ENCODE measurements at places on chromosomes 1 and 21. TPM values are rescaled to one million over a fixed set of nuclear protein-coding genes. Genes with fewer than 3 reads are reported as not detected.

GRCh38 chr1:204859861-204860267 lies 10.8 kb upstream of the NFASC start:
- DNase-seq, result no peak

- peak; percentile 46 for DNase-seq
Observed at GRCh38 chr1:3564921-3565831, 46.1 kb downstream of the MEGF6 start.

- peak; percentile 21 for DNase-seq
Observed at GRCh38 chr1:165633614-165634013, 2.6 kb downstream of the MGST3 start.

GRCh38 chr1:9825093-9826074 lies 1.6 kb upstream of the CLSTN1 start:
- DNase-seq, result peak; percentile 94

- no peak for DNase-seq
Observed at GRCh38 chr1:80666073-80666472, 1134.7 kb upstream of the ADGRL2 start.

- DNase-seq, result peak; percentile 65
Observed at GRCh38 chr1:200351826-200352549, 57.8 kb downstream of the ZNF281 start.

DNA sequence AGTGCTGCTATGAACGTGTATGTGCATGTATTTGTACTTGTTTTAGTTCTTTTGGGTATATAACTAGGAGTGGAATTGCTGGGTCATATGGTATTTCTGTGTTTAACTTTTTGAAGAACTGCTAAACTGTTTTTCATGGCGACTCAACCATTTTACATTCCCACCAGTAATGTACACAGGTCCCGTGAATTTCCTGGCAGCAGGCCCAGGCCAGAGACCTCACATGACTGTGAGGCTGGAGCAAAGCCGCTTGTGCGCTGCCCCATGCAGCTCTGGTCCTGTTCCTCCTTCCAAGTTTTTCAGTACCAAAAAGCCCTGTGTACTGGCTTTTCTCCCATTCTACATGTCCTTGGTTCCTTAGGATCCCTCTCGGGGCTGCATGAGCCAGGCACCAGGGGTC lies 29.6 kb downstream of the ACOT11 start:
- DNase-seq, result peak; percentile 23

DNA sequence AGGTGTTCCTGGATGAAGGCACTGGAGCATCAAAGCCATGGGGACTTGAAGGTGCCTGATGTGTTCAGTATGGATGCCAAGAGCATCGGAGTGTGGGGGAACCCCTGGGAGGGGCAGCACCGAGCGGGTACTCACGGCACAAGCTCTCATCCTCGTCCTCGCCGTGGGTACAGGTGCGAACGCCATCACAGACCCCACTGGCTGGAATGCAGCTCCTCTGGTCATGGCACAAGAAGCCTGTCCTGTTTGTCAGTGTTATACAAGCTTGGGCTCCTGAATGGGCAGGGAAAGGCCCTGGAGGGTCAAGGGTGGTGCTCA lies 6.0 kb downstream of the LDLRAD1 start:
- DNase-seq, result no peak

GRCh38 chr1:55441489-55441888 lies 226.3 kb upstream of the USP24 start:
- no peak for DNase-seq

DNA sequence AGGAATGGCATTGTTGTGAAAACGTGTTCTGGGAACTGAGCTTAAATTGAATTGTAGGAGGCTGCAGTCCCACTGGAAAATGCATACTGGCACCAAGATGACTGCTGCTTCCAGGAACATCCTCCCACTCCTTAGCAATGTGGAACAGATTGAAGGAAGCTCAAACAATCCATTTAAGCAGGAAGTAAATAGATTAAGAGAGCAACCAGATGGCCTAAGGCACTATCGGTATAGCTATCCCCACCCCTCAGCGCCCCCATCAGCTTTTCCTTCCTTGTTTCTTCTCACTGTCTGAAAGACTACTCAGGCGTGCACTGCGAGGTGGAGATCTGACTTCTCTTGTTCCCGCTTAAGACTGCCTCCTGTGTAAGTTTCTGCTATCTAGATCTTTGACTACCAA lies 4.0 kb upstream of the IFI16 start:
- no peak for DNase-seq

- DNase-seq, result no peak
Observed at GRCh38 chr1:232249339-232249738, 380.6 kb downstream of the SIPA1L2 start.

DNA sequence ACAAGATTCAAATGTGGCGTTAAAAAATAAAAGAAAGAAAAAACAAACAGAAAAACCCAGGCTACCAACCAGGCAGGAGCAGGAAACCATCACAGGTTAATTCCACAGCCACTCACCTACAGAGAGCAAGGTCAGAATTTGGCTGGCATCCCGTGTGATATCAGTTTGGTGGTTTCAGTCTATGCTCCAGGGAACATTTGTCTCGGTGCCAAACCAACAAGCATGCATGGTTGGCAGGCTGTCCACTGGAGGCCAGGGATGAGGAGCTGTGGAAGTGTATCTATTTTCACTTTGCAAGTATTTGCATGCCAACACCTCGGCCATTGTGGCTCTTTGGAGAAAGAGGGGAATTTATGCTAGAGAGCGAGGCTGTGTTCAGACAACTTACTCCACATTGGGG lies 53.1 kb upstream of the PROX1 start:
- peak; percentile 94 for DNase-seq

DNA sequence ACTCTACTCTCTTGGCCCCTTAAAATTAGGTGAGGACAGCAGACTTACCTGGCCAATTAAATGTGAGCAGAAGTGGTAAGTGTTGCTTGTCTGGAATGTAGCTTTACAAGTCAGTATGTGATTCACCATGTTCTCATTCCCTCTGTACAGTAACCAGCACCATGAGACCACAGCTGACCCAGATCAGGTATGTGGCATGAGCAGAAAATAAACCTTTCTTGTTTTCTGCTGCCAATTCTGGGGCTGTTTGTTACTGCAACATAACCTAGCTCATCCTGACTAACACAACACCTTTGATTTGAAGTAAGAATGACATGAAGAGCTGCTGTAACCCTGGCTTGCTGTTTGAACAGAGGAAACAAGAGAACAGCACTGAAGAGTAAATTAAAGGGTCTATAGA lies 24.9 kb downstream of the ITPKB start:
- no peak for DNase-seq

DNA sequence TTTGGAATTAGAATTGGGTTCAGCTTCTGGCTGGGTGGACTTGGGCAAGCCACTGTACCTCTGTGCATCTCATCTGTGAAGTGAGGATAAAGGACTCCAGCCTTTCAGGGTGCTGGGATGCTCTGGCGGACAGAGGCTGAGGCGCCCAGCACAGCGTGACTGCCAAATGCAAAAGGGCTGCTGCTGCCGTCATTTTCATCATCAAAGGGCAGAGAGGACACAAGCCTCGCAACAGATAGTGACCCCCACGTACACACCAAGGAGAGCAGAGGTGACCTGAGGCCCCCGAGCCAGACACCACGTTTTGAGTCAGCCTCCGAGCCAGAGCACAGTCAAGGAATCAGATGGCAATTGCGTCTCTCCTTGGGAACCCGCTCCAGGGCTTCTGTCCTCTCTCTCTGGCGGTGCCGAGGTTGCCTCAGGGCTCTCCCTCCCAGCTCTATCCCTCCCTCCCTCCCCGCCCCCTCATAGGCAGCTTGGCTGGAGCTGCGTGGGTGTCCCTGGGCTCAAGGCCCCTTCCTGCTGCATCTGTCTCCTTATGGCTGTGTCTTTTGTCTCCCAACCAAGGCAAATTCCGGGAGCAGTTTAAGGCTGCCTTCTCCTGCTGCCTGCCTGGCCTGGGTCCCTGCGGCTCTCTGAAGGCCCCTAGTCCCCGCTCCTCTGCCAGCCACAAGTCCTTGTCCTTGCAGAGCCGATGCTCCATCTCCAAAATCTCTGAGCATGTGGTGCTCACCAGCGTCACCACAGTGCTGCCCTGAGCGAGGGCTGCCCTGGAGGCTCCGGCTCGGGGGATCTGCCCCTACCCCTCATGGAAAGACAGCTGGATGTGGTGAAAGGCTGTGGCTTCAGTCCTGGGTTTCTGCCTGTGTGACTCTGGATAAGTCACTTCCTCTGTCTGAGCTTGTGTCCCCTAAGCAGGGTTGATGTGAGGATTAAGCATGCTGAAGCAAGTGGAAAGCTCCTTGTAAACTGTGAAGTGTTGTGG lies 9.0 kb downstream of the HCRTR1 start:
- peak; percentile 34 for DNase-seq

GRCh38 chr1:29629814-29630516 lies 393.6 kb downstream of the PTPRU start:
- DNase-seq, result no peak

CITED4 gene
- total RNA-seq, result 5.8 TPM

PROK1 gene
- total RNA-seq, result not detected

IL10RB gene
- total RNA-seq, result 23.9 TPM

BCAR3 gene
- 70.5 TPM for total RNA-seq

AMY2A gene
- total RNA-seq, result not detected

MIGA1 gene
- 25.7 TPM for total RNA-seq

CELA2A gene
- not detected for total RNA-seq

NEK7 gene
- 46.1 TPM for total RNA-seq

CSF1 gene
- 12.9 TPM for total RNA-seq

FALEC gene
- total RNA-seq, result not detected

LCE3B gene
- total RNA-seq, result not detected

C1QTNF12 gene
- total RNA-seq, result not detected

GJC2 gene
- 0.17 TPM for total RNA-seq

NEXN gene
- total RNA-seq, result 11.6 TPM

SYDE2 gene
- total RNA-seq, result 6.5 TPM

All from Daoy (cell line).